EH (cell line): ENCODE measurements at places on chromosomes 2 and 18.

GRCh38 chr2:127025359-127026166 lies 81.4 kb downstream of the BIN1 start:
- peak; percentile 87 for DNase-seq

DNA sequence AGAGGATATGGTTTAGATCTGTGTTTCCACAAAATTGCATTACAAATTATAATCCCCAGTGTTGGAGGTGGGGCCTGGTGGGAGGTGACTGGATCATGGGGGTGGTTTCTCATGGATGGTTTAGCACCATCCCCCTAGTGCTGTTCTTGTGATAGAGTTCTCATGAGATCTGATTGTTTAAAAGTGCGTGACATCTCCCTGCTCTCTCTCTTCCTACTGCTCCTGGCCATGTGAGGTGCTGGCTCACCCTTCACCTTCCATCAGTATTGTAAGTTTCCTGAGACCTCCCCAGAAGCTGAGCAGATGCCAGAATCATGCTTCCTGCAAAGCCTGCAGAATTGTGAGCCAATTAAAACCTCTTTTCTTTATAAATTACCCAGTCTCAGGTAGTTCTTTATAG lies 33.1 kb downstream of the LHCGR start:
- DNase-seq = no peak

DNA sequence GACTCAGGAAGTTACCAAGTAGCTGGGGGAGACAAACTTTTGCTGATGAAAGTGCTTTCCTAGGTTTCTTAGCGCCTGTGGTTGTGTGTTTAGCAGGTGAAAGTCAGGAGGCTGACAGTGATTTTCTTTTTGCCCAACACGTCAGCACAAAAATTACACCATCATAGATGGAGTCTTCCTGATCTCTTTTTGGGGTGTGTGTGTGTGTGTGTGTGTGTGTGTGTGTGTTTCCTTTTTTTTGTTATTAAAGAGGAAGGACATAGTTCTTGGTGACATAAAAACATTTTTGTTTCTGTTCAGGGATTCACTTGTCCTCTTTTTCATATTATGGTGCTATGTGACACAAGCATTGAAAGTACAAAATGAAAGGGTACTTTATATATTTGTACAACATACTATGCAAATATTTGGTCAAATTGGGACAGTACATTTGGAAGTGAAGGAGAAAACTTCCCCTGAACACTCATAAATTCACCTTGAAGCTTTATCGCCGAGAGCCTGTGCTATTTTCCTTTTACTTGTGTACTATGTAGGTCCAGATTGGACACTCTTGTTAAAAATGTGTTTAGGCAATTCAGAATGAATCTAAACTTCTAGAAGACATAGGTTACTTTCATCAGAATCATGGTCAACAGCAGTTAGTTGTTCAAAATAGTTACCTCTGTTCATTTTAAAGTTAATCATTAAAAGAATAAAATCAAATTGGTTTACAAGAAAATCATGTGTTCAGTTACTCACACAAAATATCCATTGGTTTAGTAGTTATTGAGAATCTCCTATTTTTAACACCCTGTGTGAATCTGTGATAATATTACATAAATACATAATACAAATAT lies 491.9 kb downstream of the IRS1 start:
- DNase-seq = no peak

GRCh38 chr2:3445891-3446290 lies 66.4 kb downstream of the TRAPPC12 start:
- no peak for DNase-seq

- DNase-seq = no peak
These were observed 29.0 kb downstream of the EDAR start for GRCh38 chr2:108960006-108960405.

- peak; percentile 91 for DNase-seq
These were observed 213.4 kb downstream of the CDH20 start for GRCh38 chr18:61546590-61546989.

DNA sequence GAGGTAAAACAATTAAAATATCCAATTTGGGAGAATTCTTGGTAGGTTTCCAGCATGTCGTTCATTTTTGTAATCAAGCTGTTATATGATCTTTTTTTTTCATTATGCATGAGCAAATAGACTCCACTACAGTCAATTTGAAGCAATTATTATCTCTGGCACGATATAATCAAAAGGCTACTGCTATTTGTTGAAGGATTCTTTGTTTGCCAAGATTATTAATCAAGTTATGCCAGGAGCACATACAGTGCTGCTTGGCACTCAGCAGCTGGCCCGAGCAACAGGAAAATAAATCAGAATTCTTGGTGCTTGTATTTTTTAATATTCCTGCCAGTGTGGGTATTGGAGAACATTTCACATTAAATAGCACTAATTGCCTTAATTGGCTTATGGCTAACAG lies 279.5 kb downstream of the RND3 start:
- no peak for DNase-seq

- no peak for DNase-seq
These were observed 255.9 kb upstream of the CXCR4 start for GRCh38 chr2:136373841-136374240.

DNA sequence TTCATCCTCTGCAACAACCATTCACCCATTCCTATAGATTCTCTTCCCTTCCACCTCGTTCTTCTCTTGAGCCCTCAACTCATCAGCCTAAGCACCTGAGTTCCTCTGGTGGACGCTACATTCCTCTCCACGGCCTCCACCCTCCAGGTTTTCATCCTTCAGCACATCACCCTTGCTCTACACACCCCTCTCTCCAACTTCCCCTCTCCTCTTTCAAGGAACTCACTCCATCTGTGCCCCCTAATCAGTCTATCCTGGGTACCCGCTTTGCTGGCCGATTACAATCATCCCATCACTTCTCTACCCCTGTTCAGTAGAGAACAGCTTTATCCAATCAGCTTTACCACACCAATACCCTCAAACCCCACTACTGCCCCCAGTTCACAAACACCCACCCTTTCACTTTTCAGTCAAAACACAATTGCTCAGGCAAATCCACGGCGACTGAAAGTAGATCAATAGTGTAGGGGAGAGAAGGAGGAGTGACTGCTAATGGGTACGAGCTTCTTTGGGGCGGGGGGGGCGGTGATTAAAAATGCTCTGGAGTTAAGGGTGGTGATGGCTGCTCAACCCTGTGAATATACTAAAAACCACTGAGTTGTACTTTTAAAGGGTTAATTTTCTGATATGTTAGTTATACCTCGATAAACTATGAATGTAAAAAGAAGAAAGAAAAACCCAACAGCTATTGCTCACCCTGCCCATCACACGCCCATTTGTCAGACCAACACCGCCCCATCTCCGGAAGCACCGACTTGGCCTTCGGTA lies 857 bp downstream of the DYM start:
- peak; percentile 44 for DNase-seq

DNA sequence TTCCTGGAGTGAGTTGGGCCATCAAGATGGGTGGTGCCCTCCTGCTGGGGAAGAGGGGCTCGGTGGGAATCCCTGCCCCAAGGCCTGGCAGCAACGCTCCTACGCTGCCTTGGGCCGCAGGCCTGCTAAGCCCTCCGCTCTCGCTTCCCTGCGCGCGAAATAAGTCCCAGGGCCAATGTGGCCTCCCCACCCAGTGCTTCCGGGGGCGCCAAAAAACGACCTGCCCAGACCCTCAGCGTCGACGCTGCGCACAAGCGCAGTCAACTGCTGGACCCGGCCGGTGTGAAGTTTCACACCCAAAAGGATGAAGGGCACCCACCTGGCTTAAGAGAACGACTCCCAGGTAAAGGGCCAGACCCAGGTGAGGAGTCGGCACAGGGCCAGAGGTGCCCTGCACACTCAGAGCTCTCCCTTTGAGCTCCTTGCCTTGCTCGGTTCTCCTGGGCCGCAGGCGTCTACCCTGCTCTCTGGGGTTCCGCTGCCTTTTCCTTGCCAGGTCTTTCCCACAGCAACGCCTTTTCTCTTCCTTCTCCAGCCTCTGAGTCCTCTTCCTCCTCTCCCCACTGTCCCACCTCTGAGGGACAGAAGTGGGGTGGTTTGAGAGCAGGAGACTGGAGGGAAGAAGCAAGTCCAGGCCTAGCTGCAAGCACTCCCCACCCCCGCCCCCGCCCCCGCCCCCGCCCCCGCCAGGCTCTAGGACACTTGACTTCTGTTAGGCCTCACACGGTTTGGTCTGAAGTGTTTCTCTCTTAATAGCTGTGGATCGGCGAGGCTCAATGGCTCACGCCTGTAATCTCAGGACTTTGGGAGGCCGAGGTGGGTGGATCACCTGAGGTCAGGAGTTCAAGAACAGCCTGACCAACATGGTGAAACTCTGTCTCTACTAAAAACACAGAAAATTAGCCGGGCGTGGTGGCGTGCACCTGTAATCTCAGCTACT lies at the start of gene DNAJC5G:
Gene DNAJC5G (plus strand): TSS at position 223 of the 940 bp plus-strand sequence. CDS start 1,296 bp downstream, outside the sequence.
- DNase-seq = no peak

DNA sequence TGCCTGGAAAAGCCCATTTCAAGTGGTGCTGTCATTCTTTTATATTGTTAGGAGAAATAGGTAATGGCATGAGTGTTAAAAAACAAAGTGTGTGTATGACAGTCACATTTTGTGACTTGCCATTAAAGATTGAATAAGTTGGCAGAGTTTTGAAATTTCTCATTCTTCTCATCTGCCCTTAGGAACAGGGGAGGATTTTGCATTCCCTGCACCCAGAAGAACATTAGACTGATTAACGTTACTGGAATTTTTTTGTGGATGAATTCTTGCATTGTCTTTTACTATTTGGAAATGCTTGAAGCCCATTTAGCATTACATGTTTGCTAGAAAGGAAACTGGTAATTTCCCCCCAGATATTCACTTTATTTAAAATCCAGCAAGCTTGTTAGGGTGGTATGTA lies 162.2 kb downstream of the BABAM2 start:
- DNase-seq = peak; percentile 74

- peak; percentile 84 for DNase-seq
These were observed 336.2 kb downstream of the ZEB2 start for GRCh38 chr2:144183727-144184126.

DNA sequence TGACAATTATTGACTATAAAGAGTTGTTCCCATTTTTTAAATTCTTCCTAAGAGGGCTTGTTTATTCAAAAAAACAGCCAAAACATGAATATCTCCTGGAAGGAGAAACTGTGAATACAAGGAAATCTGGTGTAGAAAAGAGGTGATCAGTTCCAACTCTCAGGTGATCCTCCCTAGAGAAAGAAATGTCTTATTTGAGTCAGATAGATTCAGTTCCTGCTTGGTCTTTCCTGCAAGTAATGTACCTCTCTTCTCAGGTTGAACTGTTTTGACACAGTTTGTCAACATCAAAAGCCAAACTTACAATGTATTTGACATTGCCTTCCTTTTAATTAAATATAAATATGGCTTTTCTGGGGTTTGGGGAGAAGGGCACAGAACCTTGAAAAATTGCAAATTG lies 567.4 kb downstream of the ARHGAP15 start:
- DNase-seq = no peak

GRCh38 chr2:64730551-64731262 lies 77.0 kb upstream of the SERTAD2 start:
- DNase-seq = peak; percentile 83

GRCh38 chr2:20616341-20616871 lies 34.5 kb downstream of the HS1BP3 start:
- DNase-seq = no peak

DNA sequence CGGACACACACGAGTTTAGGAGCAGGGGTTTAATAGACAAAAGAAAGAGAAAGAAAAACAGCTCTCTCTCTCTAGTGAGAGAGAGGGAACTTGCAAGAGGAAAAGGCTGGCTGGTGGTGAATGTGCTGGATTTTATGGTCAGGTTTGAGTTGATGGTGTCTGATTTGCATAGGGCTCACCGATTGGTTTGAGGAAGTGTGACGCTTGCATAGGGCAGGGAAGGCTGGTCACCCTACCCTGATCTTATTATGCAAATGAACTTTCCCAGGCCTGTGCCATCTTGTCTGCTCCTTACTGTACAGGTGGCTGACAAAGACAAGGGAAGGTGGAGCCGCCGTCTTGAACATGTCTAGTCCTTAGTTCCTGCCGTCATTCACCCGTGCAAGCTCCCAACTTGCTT lies 408.9 kb downstream of the RIT2 start:
- DNase-seq = no peak

GRCh38 chr18:72119082-72119481 lies 425.1 kb downstream of the CBLN2 start:
- DNase-seq = no peak

- DNase-seq = peak; percentile 56
These were observed 46.6 kb upstream of the SERTAD2 start for GRCh38 chr2:64700133-64700809.

DNA sequence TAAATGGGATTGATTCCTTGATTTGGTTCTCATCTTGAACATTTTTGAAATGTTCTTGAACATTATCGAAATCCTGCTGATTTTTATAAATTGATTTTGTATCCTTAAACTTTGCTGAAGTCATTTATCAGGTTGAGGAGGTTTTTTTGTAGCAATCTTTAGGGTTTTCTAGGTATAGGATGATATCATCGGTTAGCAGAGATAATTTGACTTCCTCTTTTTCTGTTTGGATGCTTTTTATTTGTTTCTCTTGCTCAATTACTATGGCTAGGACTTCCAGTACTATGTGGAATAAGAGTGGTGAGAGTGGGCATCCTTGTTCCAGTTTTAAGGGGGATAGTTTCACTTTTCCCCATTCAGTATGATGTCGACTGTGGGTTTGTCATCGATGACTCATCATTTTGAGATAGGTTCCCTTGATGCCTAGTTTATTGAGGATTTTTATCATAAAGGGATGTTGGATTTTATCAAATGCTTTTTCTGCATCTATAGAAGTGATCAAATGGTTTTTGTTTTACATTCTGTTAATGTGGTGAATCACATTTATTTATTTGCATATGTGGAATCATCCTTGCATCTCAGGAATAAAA lies 201.5 kb upstream of the ZSWIM2 start:
- DNase-seq = peak; percentile 7

- DNase-seq = no peak
These were observed 123.8 kb downstream of the ARL4C start for GRCh38 chr2:234373060-234373459.

GRCh38 chr18:49561289-49562193 lies at the start of gene LIPG:
Gene LIPG (plus strand): TSS chr18:49562057. CDS start chr18:49562309, 252 bp downstream.
- peak; percentile 59 for DNase-seq

GRCh38 chr2:121094845-121095244 lies 190.2 kb downstream of the TFCP2L1 start:
- DNase-seq = no peak

- DNase-seq = no peak
These were observed 144.1 kb downstream of the AGAP1 start for GRCh38 chr2:235637896-235638295.

GRCh38 chr2:234606896-234607295 lies 110.0 kb upstream of the ARL4C start:
- DNase-seq = no peak

DNA sequence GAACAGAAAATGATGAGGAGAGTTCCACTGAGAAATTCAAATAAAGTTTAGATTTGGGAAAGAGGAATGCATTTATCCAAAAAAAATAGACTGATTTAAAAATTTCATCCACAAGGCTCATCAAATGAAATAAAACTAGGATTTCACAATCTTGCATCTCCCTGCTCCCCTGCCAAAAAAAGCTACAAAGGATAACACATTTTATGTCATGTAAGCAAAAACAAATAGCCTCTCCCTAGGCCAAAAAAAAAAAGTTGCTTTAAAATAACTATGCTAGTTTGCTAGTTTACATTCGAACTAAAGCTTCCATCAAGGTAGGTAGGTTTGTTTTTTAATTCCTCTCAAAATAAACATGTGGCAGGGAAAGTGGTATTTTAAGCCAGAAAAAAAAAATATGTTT lies 465.5 kb upstream of the ID2 start:
- no peak for DNase-seq
